Stimulated activated CD8-positive, alpha-beta memory T cell treated with anti-CD3 and anti-CD28 coated beads, Interleukin-4, amount 100 ng/mL, for 24 hours (primary cell): ENCODE measurements at places on chromosomes 3 and 15.

DNA sequence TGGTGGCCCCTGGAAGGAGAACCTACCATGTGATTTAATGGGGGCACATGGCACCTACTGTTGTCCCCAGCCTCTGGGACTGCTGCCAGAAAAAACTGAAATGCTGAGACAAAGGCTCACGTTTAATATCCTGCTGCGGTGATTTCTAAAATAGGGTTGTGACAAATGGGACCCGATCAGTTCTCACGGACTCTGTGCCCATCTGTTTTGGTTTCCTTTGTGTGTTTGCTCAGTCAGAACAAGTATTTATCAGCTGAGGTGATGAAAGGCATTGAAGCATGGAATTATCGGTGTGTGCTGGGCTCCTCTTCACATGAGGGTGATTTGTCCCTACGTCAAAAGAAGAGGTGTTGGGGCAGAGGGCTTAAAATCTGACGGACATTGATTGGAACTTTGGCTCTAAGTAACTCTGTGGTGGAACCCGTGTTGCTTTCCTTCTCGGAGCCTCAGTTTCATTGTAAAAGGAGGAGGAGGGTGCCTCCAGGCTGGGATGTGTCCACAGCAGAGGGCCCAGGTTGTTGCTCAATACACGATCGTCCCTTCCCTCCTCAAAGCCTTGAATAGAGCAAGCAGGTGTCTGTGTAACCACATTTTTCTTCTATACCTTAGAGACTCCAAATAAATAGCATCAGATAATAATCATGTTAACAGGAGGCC, 283.3 kb upstream of the RGMA start:
- no peak for DNase-seq

DNA sequence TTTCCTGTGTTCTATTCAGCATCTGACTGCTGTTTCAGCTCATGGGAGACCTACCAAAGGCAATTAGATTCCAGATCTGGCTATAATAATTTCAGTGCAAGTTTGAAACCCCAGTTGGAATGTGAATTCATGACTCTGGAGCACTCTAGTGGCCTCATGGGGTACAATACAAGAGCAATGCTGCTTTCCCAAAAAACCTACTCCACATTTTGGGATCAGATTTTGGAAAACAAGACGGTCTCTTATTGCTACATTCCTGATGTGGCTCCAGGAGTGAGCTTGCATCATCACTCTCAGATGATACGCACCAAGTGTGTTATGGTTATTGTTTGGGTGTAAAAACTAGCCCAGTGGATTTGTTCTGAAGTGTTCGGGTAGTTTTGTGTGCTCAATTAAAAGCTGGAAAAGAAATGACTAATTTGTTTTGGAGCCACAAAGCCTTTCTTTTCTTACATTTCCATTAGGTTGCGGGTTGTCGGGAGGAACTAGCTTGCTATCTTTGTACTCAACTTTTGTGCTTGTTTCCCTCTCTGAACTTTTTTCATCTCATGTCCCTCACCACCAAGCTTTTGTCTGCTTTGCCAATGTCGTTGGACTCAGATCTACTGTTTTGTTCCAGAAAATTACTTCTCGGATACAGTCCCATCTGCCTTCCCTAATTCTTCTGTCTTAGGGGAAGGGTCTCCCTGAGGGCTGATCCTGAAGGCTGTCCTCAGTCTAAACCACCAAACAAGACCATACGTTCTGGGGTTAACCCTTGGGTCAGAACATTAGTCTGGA, 272.1 kb downstream of the BBX start:
- no peak for DNase-seq

DNA sequence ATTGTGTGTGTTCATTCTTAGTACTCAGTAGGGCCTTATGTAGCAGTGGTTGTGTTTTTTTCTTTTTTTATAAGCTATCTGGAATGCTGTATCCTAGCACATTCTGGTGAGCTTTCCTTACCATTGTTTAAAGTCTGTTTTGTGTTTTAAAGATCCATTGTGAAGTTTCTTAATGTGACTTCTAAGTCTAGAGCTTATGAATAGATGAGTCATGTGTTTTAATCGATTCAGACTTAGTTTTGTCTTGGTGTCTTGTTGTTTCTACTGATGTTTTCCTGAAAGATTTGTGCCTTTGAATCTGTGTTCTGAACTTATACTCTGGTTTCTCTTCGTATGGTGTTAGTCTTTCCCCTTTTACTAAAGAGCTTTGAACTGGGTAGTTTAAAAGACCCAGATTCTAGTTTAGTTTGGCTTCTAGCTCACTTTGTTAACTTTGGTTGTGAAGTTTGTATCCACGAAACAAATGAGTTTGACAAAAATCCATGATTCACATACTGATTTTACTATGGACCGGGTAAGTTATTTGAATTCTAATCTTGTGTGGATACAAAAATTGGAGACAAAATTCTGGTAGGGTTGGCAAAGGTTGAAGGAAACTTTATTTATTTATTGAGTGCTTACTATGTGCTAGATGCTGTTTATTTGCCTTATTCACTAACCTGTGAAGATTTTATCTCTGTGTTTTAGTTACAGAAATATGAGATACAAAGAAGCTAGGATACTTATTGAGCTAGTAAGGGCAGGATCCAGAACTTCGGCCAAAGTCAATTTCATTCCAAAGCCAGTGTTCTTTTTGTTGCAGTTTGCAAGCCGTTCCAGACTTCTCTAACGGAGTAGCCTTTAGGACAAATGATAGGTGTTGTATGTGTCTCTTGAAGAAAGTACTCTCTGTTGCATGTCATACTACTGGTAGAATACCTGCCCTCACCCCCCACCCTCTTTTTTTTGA, 24.8 kb downstream of the AKAP13 start:
- no peak for DNase-seq

- DNase-seq = no peak
Observed at GRCh38 chr3:50630394-50630793, 13.4 kb downstream of the MAPKAPK3 start.

GRCh38 chr3:76410762-76411281, 625.5 kb upstream of the ZNF717 start:
- no peak for DNase-seq
